ENCODE measurements at places on chromosomes 1 and 21. TPM values are rescaled to one million over a fixed set of nuclear protein-coding genes. Genes with fewer than 3 reads are reported as not detected.

GRCh38 chr1:228860911-228861831 is 125.9 kb downstream of the RHOU start:
- no peak for DNase-seq

DNA sequence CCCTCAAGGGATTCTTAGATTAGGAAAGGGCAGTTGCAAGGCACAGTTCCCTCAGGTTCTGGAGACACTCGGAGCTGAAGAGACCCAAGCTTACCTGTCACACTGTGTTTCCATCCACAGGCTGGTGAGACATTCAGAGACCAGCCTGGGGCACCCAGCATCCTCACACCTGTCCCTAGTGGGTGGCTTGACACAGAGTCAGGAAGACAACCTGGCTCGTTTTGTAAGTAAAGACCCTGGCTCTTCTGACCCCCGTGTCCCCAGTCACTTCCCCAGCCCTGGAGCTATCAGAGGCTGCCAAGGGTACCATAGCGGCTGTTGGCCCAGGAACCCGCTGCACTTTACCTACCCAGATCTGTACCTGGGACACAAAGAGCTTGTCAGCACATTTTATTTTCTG is 409.8 kb downstream of the MATN1 start:
- DNase-seq, result no peak

DNA sequence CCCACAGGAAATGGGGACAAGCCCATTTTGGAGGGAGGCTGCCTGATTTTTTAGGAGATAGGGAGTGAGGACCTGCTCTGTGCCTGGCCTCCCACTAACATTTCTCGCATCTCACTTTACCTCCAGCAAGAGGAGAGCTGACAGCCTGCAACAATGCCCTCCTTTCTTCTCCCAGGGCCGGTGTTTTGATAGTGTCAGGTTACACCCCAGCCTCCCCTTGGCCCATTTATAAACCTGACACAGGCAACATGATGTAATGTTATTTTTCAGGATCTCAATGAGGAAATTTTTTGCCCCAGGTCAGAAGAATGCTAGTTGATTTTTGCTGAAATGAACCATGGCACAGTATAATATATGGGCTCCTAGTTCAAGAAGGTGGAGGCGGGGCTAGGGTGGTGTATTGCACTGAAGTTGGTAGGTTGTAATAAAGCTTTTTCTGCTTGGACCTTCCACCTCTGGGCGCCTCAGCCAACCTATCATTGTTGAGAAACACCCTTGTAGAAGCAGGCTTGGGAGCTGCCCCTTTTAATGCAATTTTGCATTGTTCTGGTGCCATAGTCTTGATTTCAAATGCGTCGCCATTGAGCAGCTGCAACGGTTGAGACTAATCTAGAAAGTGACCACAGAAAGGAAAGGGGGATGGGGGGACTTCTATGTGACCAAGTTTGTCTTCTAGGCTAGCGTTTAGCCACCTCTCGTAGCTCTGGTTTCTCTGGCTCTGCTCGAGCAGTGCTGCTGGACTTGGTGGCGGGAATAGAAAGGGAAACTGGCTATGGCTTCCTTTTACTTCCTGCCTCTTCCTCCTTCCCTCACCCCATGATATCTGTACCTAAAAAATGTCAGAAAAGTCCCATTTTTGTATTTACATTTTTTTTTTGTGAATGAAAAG is 53.0 kb downstream of the PBX1 start:
- no peak for DNase-seq

The TDRD5 gene
- not detected for total RNA-seq

GRCh38 chr1:39992234-39992633 is 37.3 kb downstream of the MFSD2A start:
- DNase-seq, result no peak

DNA sequence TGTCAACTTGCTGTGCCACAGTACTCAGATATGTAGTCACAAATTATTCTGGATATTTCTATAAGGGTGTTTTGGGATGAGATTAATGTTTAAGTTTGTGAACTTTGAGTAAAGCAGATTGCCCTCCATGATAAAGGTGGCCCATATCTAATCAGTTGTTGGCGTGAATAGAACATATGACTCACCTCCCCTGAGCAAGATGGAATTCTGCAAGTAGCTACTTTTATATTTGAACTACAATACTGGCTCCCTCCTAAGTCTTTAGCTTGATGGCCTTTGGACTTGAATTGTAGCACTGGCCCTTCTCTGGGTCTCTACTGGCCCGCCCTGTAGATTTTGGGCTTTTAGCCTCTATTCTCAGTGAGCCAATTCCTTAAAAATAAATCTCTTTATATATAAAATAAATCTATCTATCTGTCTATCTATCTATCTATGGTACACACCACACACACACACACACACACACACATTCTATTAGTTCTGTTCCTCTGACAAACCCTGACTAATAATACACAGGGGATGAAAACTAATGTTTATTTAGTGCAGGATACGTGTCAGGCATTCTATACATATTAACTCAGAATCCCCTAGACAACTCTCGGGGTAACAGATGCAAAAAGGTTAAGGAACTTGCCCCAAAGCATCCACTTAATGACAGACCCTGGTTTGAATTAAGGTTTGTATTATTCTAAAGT is 37.9 kb upstream of the PDC start:
- DNase-seq, result no peak

GRCh38 chr1:159056069-159056698 is 20.4 kb downstream of the AIM2 start:
- no peak for DNase-seq

DNA sequence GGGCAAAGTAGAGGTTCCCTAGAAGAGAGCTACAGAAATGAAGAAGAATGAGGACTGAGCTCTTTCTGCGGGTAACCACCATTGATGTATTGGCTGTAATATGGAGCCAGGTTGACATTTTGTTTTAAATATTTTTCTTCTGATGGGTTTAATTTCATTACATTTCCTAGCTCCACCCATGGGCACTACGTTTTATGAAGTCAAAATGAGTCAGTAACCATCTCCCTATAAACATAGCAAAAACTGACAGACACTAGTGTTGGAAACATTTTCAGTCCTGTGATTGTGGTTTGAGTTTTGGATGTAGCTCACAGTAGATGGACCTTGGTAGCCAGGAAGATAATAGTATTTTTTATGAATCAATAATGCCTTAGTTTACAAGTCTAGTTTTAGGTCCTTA is 470.4 kb upstream of the B3GALT2 start:
- no peak for DNase-seq

GRCh38 chr1:235266325-235266724 is 61.7 kb downstream of the ARID4B start:
- DNase-seq, result no peak

The GSTM1 gene
- total RNA-seq, result 18.7 TPM

GRCh38 chr1:222582099-222582774 is 7.5 kb downstream of the TAF1A start:
- DNase-seq, result no peak

- DNase-seq, result no peak
These were observed 30.0 kb upstream of the FGGY start for GRCh38 chr1:59266927-59267293.

DNA sequence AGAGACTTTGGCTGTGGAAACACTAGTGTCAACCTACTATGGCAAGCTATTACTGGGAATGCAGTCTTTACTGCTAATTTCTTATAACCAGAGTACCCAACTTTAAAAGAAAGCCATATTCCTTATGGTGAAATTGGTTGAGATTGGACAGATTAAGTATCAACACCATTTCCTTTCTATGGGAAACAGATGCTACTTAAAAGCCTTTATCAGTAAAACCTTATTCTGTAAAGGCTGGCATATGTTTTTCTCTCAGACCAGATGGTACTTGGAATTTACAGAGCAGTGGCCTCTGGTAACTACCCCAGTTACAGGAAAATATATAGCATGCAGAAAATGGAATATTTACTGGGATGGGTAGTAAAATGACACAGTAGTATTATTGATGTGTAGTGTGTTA is 18.8 kb downstream of the IFI44 start:
- no peak for DNase-seq

DNA sequence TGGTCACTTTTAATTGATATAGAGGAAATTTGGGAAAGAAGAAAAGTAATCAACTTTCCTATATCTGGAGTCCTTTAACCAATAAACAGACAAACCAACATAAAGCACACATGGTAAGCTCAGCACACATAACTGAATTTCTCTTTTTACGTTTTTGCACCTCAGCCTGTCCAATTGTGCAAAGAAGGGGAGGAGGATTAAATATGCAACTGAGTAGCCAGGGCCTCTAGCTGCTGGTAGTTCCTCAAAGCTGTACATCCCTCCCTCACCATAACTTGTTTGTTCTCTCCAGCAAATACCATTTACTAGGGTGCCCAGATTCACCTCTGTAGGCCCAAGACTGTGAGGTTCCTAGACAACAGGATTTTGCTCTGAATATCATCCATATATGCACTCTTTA is 25.4 kb downstream of the ST6GALNAC5 start:
- no peak for DNase-seq

GRCh38 chr1:205066141-205066818 is 18.0 kb downstream of the TMEM81 start:
- DNase-seq, result no peak

DNA sequence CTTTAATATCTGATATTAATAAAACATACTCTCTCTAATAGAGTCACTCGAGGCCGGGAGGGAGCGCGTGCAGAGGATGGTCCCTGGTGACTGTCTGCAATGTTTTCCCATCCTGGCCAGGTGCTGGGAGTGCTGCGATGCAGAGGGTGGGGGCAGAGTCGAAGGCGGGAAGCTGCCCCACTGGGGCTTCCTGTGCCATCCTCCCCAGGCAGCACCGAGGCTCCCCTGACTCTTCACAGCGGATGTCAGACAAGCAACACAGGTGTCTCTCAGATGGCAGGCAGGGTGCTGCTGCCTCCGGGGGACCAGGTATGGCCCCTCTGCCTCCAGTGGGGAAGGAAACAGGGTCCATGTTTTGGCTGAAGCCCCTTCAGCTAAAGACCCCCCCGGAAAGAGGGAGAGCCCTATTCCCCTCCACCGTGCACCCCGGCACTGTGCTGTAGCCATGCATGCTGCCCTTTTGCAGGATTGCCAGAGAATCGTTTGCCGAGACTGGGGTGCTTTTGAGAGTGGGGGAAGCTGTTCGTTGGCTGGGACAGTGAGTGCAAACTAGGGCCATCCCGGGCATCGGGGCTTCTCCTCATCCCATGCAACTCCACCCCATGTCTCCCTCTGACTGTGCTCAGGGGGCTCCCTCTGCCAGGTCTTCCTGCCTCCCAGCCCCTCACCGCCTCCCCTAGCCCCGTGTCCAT is 32.1 kb upstream of the TTC34 start:
- DNase-seq, result no peak

- no peak for DNase-seq
These were observed 131.5 kb upstream of the LMO4 start for GRCh38 chr1:87197156-87197555.

The RPF1 gene
- 46.8 TPM for total RNA-seq

GRCh38 chr1:174211486-174211885 is 52.2 kb downstream of the RABGAP1L start:
- DNase-seq, result no peak

- DNase-seq, result no peak
These were observed 90.0 kb downstream of the OBSCN start for GRCh38 chr1:228297822-228298221.

GRCh38 chr1:109827466-109827865 is 63.7 kb upstream of the EPS8L3 start:
- DNase-seq, result no peak

GRCh38 chr1:204398197-204399125 is 13.2 kb downstream of the PPP1R15B start:
- peak; percentile 46 for DNase-seq

DNA sequence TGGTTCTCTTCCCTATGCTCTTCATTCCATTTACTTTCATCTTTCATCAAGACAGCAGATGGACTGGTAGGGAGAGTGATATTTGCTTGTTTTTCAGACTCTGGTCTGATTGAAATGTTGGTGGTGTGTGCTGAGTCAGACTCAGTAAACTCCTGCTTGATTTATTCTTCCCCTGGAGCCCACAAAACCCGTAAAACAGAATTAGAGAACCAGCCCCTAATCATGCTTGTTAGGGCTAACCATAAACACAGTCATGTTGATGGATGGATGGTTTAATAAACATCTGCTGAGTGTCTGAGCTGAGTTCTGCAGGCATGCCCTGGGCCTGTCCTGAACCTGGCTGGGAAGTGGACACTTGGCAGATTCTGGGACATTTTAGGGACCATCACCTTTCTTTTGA is 24.8 kb downstream of the NOS1AP start:
- no peak for DNase-seq

The GBP4 gene
- total RNA-seq, result 64.4 TPM

- no peak for DNase-seq
These were observed 50.2 kb upstream of the DNAH14 start for GRCh38 chr1:224879162-224879803.

The COG2 gene
- 24.4 TPM for total RNA-seq

The B3GALT5 gene
- total RNA-seq, result not detected

DNA sequence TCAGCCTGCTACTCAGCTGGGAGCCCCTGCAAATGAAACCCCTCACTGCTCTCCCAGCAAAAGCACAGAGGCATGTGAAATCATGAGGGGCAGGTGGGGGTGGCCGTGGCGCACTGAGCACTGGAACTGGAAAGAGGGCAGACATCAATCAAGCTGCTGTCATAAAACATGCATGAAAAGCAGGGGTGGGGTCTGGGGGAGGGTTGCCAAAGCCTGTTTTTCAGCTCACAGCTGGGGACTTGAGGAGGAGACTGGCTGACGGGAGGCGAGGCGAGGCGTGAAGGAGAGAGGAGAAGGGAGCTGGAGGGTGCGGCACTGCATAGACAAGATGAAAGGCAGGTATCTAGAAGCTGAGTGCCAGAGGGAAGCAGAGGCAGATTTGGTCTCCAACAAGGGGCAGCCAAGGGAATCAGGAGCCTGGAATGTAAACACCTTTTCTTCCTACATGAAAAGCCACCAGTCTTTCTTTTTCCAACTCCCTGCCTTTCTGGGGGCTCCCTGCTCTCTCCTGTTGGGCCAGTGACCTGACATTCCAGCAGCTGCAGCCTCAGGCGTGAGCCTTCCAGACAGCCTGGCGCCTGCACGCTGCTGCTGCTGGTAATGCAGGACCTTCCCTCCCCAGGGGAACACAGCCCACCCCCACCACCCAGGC is 87.0 kb downstream of the NMNAT2 start:
- DNase-seq, result no peak

DNA sequence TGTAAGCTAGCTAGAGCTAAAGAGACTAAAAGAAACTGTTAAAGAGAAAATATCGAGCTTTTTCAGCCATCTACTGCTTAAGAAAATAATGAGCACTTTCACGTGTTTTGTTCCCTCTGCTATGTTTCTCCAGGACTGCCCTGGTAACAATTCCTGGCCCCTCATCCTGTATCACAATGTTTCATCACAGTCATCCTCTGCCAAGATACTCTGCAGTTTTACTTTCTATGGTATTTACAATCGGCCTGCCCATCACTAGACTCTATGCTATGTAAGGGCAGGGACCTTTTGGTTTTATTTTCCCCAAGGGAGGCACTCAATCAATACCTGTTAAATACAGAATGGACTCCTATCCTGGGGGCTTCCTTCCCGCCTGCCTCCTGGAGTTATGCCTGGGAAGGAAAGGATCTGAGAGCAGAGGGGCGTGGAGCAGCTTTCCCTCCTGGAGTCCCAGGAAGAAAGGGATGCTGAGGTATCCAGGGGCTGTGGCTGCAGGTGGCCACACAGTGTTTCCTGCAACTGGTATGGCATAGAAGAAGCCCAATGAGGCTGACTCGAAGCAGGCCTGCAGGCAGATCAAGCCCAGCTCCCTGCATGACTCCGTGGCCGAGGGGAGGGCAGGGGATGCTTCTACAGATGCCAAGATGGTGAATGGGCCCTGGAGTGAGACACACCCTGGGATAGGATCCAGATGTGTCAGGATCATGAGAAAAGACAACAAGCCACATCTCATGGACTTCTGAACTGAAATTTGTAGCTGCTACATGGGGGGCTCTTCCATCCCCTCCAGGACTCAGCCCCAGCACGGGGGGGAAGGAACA is 52.9 kb downstream of the MATN1 start:
- no peak for DNase-seq

The RGS13 gene
- 0.32 TPM for total RNA-seq

The SPRR2G gene
- not detected for total RNA-seq

Measured in CD4-positive, CD25-positive, alpha-beta regulatory T cell (primary cell).